B cell (primary cell): ENCODE measurements at places on chromosomes 11 and 22.

GRCh38 chr11:396511-396947 is 2.5 kb downstream of the PKP3 start:
- peak; percentile 45 for DNase-seq

DNA sequence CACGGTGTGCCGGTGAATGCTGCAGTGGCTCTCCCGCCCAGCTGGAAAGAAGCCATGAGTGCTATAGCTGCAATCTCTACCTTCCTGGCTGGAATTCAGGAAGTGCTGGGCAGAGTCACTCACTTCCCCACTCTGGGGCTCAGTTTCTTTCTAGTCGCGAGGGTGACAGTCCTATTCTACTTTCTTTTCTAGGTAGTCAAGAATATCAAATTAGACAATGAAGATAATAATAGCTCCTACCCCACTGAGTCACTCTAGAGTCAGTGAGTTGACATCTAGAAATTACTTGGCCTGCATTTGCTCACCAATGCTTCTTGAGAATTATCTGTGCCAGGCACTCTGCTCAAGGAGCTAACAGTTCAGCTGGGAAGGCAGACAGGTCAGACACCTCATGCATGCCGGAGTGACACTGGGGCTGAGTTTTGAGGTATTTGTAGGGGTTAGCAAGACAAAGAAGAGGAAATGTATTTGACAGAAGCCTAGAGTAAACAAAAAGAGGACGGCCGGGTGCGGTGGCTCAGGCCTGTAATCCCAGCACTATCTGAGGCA is 3.2 kb downstream of the CENPM start:
- peak; percentile 18 for DNase-seq

DNA sequence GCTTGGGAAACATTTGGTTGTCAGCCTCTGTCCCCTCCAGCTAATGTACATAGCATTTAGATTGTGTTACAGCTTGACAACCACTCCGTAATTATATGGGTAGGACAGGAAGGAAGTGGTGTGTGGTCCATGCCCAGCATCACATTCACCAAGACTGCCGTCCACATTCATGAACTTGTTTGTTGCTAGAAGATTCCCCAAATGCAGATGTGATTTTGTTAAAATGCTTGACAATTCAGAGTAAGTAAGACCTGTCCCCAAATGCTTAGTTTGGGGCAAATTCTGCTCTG is 1482.7 kb downstream of the TBC1D22A start:
- no peak for DNase-seq

GRCh38 chr11:123061403-123062157 is at the start of gene HSPA8:
TSS of gene HSPA8 (minus strand) at chr11:123062136. CDS start at chr11:123061324, 812 bp downstream.
- no peak for DNase-seq

DNA sequence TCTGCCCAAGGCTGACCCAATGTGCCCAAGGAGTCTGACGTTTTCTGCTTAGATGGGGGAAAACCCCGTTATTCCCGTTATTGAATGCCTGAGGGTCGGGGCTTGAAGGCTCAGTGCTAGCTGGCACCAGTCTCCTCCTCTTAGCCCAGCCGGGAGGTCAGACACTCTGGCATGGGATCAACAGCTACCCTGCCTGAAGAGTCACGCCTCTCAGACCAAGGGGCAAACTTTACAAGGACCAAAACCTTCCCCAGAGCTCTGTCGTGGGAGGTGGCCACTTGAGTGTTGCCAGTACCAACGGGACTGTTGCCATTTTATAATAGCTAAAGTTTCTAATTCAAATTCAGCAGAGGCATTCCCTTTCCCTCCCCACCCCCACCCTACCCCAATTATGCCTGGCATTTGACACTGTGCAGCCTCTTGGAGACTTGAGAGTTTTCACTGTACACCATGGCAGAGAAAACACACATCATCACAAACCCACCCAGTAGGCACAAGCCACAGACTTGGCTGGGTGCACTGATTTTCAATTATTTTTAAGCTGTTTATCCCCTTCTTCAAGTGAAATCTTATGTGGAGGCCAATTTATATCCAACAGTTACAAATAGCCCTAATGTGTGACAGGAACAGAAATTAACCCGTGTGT is 137.5 kb upstream of the SYT13 start:
- DNase-seq, result no peak

GRCh38 chr11:65218446-65218845 is 36.7 kb downstream of the CAPN1 start:
- no peak for DNase-seq

- peak; percentile 54 for DNase-seq
These were observed 86.6 kb downstream of the MAML2 start for GRCh38 chr11:96256215-96257011.

- DNase-seq, result no peak
These were observed 105.3 kb upstream of the HSD17B12 start for GRCh38 chr11:43574949-43575912.
